Thyroid gland (tissue), 4 donors: ENCODE measurements at places on chromosomes 4 and X. TPM values are rescaled to one million over a fixed set of nuclear protein-coding genes. Genes with fewer than 3 reads are reported as not detected.

The PRDM5 gene
- 41.4 TPM for total RNA-seq

DNA sequence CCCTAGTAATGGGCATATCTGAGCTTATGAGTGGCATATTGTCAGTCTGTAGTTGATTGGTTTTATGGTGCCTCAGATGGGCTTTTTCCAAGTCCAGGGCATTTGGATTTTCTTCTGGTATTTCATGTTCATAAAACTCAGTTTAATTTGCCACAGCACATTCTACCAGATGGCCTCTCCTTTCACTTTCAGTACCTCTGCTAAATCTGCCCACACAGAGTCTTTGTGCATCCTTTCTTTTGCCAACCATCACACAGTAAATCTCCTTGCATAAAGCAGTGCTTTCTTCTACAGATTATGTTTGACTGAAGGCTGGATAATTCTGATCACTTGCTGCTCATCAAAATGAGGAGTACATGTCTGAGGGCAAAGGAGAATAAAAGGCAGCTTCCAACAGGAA is 98.2 kb downstream of the HS6ST2 start:
- no peak overlapping the region for H3K4me3 ChIP-seq
- H3K27ac ChIP-seq, result no peak overlapping the region
- H3K36me3 ChIP-seq, result no peaks in the 10 kb centered on the region
- DNase-seq, result no peak

GRCh38 chr4:27059446-27059845 is 198.8 kb downstream of the STIM2 start:
- no peaks in the 10 kb centered on the region for H3K36me3 ChIP-seq
- H3K4me1 ChIP-seq, result no peaks in the 10 kb centered on the region
- no peaks in the 10 kb centered on the region for H3K27me3 ChIP-seq
- no peak overlapping the region for H3K4me3 ChIP-seq

The FGF5 gene
- total RNA-seq, result not detected

- H3K4me1 ChIP-seq, result no peaks in the 10 kb centered on the region
- no peak overlapping the region for H3K4me3 ChIP-seq
- H3K36me3 ChIP-seq, result no peaks in the 10 kb centered on the region
- no peak overlapping the region for H3K27ac ChIP-seq
- no peak for DNase-seq
Observed at GRCh38 chrX:132802033-132802432, 156.4 kb downstream of the HS6ST2 start.

The PGAM4 gene
- total RNA-seq, result not detected

- H3K4me3 ChIP-seq, result no peak overlapping the region
- no peak for DNase-seq
- no peaks in the 10 kb centered on the region for H3K27me3 ChIP-seq
- peaks cover 5% of the 10 kb centered on the region for H3K36me3 ChIP-seq
- H3K27ac ChIP-seq, result no peak overlapping the region
Observed at GRCh38 chrX:107845625-107846024, 20.0 kb downstream of the MID2 start.

DNA sequence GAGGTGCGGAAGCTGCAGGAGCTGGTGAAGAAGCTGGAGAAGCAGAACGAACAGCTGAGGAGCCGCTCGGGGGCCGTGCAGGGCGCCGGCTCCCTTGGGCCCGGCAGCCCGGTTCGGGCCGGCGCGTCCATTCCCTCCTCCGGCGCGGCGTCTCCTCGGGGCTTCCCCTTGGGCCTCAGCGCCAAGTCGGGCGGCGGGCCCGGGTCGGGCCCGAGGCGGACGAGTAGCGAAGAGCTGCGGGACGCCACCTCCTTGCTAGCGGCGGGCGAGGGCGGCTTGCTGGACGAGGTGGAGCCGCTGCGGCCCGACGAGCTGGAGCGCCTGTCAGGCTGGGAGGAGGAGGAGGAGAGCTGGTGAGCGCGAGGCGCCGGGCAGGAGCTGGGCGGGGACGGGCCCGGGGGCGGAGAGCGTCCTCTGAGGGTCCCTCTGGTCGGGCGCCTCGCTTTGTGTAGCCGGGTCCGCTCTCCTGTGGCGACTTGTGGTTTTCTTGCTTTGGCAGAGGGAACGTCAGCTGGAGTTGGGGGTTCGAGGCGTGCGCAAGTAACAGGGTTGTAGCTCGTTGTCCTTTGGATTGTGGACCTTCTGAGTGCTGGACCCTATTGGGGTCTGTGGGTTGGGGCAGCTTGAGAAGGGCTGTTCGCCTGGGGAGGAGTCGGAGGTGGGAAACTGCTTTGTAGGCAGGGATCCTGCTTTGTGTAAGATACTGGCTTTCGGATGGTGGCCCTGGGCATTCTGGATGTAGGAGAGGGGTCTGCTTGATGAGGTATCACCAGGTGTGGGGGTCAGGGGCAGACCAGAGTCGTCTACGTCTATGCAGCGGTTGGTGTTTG is 662 bp downstream of the SLAIN2 start:
- H3K4me3 ChIP-seq, result peak overlapping the region; percentile 84
- peaks cover 28% of the 10 kb centered on the region for H3K4me1 ChIP-seq
- peak overlapping the region; percentile 76 for H3K27ac ChIP-seq
- H3K36me3 ChIP-seq, result no peaks in the 10 kb centered on the region
- H3K27me3 ChIP-seq, result no peaks in the 10 kb centered on the region
- DNase-seq, result peak; percentile 62

The SLC25A43 gene
- 11.6 TPM for total RNA-seq

- no peak for DNase-seq
- no peak overlapping the region for H3K27ac ChIP-seq
- H3K4me1 ChIP-seq, result no peaks in the 10 kb centered on the region
- no peaks in the 10 kb centered on the region for H3K27me3 ChIP-seq
Observed at GRCh38 chrX:139784807-139785206, 76.8 kb upstream of the MCF2 start.

DNA sequence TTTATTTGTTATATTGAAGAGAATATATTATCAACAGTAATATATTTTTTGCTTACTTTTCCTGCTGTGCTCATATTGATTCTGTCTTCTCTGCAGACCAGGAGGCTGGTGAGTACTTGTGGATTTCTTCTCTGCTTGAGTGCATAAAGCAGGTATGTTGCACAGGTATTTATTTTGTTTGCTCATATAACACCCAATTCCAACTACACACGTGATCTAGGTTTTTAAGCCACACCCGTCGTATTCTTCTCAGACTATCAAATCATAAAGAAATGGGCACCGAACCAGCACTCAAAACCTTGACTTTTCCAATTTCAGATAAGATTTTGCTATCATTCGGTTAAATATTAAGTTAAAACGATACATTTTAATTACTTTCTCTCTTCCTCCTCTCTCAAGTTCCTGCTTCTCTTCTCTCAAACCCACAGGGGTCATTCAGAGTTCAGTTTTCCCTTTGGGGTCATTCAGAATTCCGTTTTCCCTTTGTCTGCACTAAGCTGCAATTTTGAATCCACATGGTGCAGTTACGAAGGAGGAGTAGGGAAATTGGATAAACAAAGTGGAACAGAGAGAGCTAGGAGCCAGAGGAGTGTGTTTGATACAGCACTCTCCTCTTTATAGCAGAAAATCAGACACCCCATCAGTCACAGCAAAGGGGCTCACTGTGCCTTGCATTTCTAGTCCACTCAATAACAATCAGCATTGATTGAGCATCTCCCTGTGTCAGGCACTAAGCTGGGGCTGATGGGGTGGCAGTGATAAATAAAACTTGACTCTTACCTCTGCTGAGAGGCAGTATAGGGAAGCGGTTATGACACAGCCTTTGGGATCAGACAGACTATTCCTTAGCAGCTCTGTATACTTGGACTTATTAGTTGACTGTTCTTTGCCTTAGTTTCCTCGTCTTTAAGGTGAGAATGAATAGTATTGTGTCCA is at the start of gene ADH1C:
Gene ADH1C, minus strand, starts transcription at position 145 of the 936 bp plus-strand sequence. Its CDS starts 71 bp downstream, at position 74.
- no peak for DNase-seq
- no peaks in the 10 kb centered on the region for H3K27me3 ChIP-seq
- H3K36me3 ChIP-seq, result no peaks in the 10 kb centered on the region
- H3K4me1 ChIP-seq, result no peaks in the 10 kb centered on the region

DNA sequence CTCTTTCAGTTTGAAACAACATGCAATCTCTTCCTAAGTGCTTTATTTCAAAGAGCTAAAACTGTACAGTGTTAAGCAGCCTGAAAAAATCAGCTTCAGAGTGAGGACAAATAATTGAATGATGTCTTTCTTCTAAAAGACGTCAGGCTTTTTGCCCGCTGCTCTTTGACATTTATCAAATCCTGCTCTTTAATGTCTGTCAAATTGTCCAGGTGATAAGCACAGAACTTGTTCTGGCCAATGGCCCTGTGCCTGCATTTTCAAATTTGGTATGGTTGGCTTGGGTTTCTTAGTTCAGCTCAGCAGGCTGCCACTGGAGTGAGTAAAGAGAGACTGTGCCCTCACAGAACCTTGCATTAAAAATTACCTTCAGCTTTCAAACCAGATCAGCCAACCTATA is 712.9 kb upstream of the LCORL start:
- no peaks in the 10 kb centered on the region for H3K4me1 ChIP-seq
- H3K36me3 ChIP-seq, result no peaks in the 10 kb centered on the region
- H3K27ac ChIP-seq, result no peak overlapping the region
- DNase-seq, result no peak
- H3K4me3 ChIP-seq, result no peak overlapping the region

The ALG13 gene
- total RNA-seq, result 81.8 TPM

DNA sequence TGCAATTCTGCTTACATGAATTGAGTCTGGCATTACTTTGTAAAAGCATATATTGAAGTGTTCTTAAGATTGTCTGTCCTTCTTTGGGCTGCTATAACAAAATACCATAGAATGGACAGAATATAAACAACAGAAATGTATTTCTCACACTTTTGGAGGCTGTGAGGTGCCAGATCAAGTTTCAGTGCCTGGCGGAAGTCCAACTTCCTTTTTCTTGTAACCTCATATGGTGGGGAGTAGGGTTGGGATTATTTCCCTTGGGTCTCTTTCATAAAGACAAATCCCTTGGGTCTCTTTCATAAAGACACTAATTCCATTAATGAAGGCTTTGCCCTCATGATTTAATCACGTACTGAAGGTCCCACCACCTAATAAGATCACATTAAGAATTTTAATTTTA is 199.3 kb upstream of the GRID2 start:
- H3K27ac ChIP-seq, result no peak overlapping the region
- no peak overlapping the region for H3K4me3 ChIP-seq
- no peaks in the 10 kb centered on the region for H3K27me3 ChIP-seq
- DNase-seq, result no peak
- no peaks in the 10 kb centered on the region for H3K4me1 ChIP-seq
- no peaks in the 10 kb centered on the region for H3K36me3 ChIP-seq

DNA sequence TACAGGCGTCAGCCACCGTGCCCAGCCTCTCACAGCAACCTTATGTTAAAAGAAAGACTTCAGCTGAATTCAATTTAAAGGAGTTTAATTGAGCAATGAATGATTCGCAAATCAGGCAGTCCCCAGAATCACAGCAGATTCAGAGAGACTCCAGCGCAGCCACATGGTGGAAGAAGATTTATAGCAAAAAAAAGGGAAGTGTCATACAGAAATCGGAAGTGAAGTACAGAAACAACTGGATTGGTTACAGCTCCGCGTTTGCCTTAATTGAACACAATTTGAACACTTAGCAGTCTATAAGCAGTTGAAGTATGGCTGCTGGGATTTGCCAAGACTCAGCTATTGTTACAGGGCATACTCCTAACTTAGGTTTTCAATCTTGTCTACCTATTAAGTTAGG is 19.8 kb downstream of the CENPVL3 start:
- H3K4me1 ChIP-seq, result no peaks in the 10 kb centered on the region
- H3K36me3 ChIP-seq, result no peaks in the 10 kb centered on the region
- no peaks in the 10 kb centered on the region for H3K27me3 ChIP-seq

GRCh38 chr4:13207226-13207625 is 276.9 kb downstream of the RAB28 start:
- no peaks in the 10 kb centered on the region for H3K4me1 ChIP-seq
- no peak overlapping the region for H3K27ac ChIP-seq
- no peak overlapping the region for H3K4me3 ChIP-seq

GRCh38 chr4:105147553-105148161 is 981 bp downstream of the TET2 start:
- DNase-seq, result peak; percentile 25
- H3K36me3 ChIP-seq, result no peaks in the 10 kb centered on the region
- peak overlapping the region; percentile 67 for H3K4me3 ChIP-seq
- no peaks in the 10 kb centered on the region for H3K27me3 ChIP-seq
- H3K27ac ChIP-seq, result peak overlapping the region; percentile 87

GRCh38 chr4:146059865-146060264 is 115.7 kb upstream of the LSM6 start:
- H3K4me3 ChIP-seq, result no peak overlapping the region
- no peak for DNase-seq
- H3K4me1 ChIP-seq, result no peaks in the 10 kb centered on the region
- no peaks in the 10 kb centered on the region for H3K36me3 ChIP-seq
- H3K27me3 ChIP-seq, result no peaks in the 10 kb centered on the region
